Daoy (cell line): ENCODE measurements at places on chromosomes 1 and 21. TPM values are rescaled to one million over a fixed set of nuclear protein-coding genes. Genes with fewer than 3 reads are reported as not detected.
A peak's percentile ranks its signal among the peaks of the same experiment; 100 is the strongest.

Gene KLF17
- not detected in 2 replicates for total RNA-seq

Gene APOBEC4
- not detected in 2 replicates for total RNA-seq

Gene CRTC2
- total RNA-seq, result 7.2 and 10.1 TPM in 2 replicates

Gene CR1
- 0.03 TPM in 1 of 2 replicates, not detected in the other for total RNA-seq

DNA sequence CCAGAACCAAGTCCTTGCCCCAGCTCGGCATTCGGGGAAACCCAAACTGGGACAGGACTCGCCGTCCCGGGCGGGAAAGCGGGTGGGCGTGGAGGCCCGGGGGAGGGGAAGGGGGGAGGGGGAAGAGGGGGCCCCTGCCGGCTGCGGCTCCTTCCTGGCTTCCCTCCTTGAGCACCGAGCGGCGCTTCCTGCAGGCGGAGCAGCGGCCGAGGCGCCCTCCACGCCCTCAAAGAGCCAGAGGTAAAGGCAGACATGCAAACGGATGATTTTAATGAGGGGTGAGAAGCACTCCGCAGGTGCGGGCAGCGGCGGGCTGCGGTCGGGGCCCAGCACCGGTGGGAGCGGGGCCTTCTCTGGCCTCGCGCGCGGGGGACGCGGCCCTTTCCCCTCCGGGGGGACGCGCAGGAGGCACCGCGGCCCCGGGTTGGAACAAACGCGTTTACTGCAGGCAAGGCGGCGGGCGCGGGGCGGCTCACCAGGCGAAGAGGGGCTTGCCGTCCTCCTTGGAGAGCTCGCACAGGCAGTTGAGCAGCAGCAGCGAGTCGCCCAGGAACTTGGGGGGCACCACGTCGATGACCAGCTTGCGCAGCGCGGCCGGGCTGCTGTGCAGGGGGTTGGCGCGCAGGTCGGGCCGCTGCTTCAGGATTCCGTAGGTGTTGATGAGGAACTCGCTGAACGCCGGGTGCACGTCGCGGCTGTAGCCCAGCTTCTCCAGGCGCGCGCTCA, 5.7 kb upstream of the FTCD start:
- peak; percentile 48 for DNase-seq

GRCh38 chr1:108817016-108817415, 39.9 kb downstream of the AKNAD1 start:
- DNase-seq, result peak; percentile 95

- no peak for DNase-seq
Observed at GRCh38 chr1:163271535-163271934, 50.2 kb upstream of the NUF2 start.

DNA sequence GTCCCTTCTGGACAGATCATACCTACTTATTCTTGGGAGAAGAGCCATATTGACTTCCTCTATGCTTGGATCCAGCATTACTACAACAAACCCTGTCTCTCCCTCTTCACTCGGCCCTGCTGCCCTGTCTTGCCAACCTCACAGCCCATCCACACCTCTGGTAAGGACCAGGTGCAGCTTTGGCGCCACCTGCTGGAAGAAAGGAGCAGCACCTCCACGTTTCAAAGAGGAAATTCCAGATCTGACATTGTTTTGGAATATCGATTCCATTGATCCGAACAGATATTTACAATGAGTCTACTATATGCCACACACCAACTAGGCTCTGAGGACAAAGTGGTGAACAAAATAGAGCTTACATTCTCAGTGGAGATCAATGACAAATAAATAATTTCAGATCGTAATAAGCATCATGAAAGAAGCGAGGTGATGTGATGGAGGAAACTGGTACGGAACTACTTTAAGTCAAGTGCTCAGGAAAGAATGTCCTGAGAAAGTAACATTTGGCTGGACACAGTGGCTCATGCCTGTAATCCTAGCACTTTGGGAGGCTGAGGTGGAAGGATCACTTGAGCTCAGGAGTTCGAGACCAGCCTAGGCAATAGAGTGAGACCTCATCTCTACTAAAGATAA, 18.7 kb downstream of the MFSD2A start:
- peak; percentile 75 for DNase-seq

DNA sequence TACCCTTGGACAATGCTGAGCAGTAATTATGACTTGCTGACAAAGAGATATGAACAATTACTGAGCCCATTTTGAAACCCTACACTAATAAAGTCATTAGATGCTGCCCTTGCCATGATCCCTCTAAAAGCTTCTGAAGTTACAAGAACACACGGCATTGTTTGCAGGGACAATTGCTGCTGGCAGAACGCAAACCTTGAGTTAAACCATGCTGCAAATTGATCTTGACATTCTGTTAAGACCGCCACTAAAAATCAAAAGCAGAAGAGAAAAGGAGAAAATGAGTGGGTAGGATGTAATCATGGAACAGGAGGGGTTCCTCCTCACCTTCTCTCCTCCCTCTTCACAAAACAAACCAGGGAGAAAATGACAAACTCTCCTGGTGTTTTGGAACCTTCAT, 136.2 kb upstream of the DMRTA2 start:
- DNase-seq, result no peak

DNA sequence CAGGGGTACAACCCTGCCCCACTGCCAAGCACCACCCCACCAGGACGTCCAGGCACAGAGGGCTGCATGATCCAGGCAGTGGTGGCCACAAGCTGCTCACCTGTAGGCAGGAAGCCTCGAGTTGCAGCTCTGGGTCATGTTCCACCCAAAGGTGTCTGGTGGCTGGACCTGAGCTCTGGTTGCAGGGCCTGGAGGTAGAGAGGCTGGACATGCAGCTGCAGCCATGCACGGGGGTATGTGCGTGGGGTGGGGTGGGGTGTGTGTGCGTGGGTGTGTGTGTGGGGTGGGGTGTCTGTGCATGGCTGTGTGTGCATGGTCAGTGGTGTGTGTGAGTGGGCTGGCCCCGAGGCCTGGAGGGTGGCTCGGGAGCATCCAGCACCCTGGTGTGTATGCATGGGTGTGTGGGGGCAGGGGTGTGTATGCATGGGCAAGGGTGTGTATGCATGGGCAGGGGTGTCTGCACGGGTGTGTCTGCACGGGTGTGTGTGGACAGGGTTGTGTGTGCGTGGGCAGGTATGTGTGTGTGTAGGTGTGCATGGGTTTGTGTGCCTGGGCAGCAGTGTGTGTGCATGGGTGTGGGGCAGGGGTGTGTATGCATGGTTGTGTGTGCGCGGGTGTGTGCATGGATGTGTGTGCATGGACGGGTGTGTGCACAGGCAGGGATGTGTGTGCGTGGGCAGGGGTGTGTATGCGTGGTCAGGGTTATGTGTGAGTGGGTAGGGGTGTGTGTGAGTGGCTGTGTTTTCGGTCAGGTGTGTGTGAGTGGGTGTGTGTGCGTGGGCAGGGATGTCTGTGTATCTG, 15.6 kb downstream of the ARHGEF16 start:
- no peak for DNase-seq

GRCh38 chr1:1199961-1200875, 6.2 kb downstream of the TNFRSF18 start:
- no peak for DNase-seq

DNA sequence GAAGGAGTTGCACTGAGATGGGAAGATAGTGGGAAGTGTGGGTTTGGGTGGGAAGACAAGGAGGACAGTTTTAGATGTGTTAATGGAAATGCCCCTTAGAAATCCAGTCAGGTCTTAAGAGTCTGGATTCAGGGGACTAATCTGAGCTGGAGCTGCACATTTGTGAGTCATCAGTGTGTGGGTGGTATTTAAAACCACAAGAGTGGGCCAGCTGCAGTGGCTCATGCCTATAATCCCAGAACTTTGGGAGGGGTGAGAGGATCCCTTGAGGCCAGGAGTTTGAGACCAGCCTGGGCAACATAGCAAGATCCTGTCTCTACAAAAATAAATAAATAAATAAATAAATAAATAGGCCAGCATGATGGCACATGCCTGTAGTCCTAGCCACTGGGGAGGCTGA, 40.9 kb upstream of the SLC6A9 start:
- DNase-seq, result peak; percentile 91

DNA sequence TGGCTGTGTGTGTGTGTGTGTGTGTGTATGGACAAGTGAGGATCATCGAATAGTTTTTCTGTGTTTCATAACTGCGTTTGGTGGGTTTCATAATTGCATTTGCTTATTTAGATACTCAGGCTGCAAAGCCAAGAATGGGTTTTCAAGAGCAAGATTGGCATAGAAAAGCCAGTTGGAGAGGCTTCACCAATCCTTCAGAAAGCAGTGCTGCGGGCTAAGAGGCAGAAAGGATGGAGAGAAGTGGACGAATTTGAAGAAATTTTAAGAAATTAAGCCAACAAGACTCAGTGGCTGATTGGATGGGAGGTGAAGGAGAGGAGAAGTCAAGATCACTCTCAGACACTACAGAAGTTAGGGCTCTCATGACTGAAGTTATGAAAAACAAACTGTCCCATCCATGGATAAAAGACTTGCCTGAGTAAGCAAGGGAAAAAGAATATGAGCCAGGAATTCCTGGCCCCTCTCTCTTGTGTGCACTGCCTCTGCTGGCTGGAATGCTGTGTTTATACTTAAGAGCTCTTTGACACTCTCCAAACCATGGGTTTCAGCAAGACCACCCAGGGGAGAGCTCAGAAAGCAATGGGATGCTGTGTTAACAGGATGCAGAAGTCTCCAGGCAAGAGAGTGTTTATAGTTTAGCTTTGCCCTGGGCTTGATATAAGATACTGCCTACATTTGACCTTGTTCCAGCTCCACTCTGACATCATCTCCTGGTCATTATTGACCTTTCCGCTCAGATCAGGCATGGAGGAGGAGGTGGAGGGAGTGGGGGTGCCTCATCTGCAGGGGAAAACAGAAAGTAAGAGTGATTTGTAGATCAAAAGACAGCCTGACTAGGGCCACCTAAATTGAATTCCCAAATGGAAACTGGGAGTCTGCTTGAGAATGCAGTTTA, 232.0 kb upstream of the PLXNA2 start:
- no peak for DNase-seq

GRCh38 chr1:60463786-60464185, 390.2 kb upstream of the C1orf87 start:
- DNase-seq, result no peak

DNA sequence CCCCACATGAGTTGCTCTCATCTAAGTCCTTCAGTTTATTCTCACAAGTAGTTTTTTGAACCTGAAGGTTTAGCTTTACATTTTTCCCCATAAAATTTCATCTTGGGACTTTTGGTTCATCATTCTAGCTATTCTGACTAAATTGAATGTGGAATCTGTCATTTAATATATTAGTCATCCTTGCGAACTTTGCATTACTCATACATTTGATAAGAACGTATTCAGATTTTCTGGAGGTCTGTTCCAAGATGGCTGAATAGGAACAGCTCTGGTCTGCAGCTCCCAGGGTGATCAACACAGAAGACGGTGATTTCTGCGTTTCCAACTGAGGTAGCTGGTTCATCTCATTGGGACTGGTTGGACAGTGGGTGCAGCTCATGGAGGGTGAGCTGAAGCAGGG, 59.8 kb upstream of the CSF1 start:
- DNase-seq, result no peak
